ENCODE measurements at places on chromosomes 12 and 14.

GRCh38 chr12:89470741-89471509, 53.7 kb downstream of the GALNT4 start:
- no peak for DNase-seq

GRCh38 chr14:102430212-102430908, 67.6 kb downstream of the TECPR2 start:
- DNase-seq, result no peak

- DNase-seq, result no peak
Measured at GRCh38 chr14:96931751-96932150, 134.6 kb downstream of the VRK1 start.

DNA sequence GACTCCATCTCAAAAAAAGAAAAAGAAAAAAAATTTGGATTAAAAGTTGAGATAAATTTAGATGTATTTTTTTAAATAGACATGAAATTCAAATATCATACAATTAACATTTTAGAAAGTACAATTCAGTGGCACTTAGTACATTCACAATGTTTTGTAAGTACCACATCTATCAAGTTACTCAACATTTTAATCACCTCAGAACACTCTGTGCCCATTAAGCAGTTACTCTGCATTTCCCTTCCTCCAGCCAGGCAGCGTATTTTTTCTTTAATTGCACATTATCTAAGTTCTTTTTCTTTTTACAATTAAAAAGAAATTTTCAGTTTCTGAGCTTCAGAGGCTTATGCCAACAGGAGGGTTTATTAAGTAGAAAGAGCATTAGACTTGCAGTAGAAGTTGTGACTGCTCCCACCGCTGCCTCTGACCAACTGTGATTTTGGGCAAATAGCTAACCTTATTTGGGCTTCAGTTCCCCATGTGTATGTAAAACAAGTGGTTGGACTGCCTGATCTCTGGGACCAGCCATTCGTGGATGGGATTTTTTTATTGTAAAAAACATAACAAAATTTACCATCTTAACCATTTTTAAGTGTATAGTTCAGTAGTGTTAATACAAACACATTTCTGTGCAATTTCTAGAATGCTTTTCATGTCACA, 65.7 kb downstream of the WNK1 start:
- DNase-seq, result no peak

DNA sequence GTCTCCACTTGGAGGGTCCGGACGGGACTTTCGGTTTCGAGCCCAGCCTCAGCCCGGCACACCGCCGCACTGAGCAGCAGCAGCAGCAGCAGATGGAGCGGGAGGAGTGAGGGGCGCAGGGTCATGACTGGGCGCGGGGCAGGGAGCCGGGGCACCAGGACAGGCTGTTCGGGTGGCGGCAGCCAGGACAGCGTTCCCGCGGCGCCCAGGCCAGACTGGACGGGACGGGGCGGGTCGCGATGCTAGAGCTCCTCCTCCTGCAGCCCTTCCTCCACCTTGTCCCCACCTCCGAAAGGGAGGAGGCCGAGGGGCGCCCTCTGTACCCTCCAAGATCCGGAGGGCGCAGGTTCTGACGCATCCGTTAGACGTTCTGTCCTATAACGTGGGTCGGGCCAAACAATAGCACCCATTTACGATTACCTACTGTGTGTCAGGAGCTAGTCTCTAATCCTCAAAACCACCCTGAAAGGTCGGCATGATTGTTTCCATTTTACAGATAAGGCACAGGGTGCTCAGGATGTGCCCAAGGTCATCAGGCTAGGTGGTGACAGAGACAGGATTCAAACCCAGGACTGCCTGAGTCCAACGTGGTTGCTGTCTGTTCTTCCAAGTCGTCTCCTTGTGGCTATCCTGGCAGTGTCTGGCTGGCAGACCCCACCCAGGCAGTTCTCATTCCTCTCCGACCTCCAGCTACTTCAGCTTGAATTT, at the start of gene FKBP11:
FKBP11 (minus strand) TSS at position 189 of the 708 bp plus-strand sequence; CDS start at position 125, 64 bp downstream.
- no peak for DNase-seq

- DNase-seq, result no peak
Measured at GRCh38 chr14:68523989-68524725, 268.7 kb downstream of the ZFP36L1 start.

GRCh38 chr12:93947486-93947885, 200.9 kb upstream of the PLXNC1 start:
- peak; percentile 25 for DNase-seq

DNA sequence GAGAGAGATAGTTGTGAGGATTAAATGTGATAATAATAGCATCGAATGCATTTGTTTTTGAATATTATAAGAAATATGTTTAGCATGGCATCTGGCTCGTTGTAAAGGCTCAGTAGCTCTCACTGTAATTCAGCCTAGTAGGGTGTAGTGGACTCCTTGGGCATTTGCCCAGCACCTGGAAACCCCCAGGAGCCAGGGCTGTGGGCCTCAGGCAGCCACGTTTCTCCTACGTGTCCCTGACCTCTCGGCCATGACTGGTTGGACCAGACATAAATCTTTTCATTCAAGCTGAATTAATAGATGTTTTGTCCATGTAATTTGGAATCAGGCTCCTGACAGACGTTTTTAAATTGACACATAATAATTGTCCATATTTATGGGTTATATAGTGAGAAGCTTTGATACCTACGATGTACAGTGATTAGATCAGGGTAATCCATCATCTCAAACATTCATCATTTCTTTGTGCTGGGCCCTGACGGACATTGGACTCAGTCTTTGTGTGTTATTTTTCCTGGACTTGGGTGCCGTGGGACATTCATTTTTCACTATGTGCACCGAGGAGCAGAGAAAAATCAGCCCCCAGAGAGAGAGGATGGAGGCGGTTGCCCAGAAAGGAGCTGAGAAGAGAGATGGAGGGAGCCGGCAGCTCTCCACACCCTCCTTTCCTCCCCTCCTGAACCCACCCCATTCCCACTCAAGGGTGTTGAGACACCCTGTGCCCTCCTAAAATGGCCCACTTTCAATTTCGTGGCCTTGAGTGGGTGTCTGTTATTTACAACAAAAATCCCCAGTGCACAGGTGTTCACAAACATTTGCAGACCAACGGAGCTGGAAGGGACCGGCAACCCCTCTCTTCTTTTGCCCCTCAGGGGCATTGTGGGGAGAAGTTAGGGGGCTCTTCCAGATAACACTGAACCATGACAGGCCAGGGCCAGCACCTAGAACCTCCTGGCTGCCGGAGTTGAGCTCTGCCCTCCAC, 296.4 kb downstream of the DPF3 start:
- DNase-seq, result no peak

- DNase-seq, result peak; percentile 41
Measured at GRCh38 chr12:43444940-43445564, 107.0 kb downstream of the ADAMTS20 start.

- no peak for DNase-seq
Measured at GRCh38 chr14:80393766-80394165, 182.5 kb upstream of the DIO2 start.

GRCh38 chr12:59084511-59085375, 164.4 kb upstream of the LRIG3 start:
- DNase-seq, result peak; percentile 40

GRCh38 chr12:105358789-105359188, 28.3 kb downstream of the C12orf75 start:
- no peak for DNase-seq

GRCh38 chr12:20280515-20280914, 87.8 kb upstream of the PDE3A start:
- DNase-seq, result no peak

- no peak for DNase-seq
Measured at GRCh38 chr12:24597580-24597979, 351.3 kb downstream of the BCAT1 start.

DNA sequence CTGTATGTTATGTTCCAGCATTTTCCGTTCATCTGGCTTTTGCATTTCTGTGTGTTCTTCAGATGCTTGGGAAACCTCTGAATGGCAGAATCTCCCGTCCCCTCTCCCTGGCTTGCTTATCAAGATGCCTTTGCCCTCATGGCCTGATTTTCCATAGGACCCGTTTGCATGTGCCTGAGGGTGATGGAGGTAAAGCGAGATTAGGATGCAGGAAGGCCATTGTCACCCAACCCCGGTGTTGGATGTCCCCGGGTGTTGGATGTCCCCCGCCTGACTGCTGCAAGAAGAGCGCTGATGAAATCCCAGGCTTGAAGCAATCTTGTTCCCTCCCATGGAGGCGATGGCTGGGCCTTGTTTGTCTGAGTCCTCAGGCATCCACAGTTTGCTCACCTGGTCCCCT, 9.6 kb downstream of the BRI3BP start:
- DNase-seq, result no peak

GRCh38 chr12:45483571-45483970, 245.9 kb upstream of the ARID2 start:
- no peak for DNase-seq

- DNase-seq, result peak; percentile 77
Measured at GRCh38 chr12:69415471-69416275, 54.5 kb upstream of the FRS2 start.

DNA sequence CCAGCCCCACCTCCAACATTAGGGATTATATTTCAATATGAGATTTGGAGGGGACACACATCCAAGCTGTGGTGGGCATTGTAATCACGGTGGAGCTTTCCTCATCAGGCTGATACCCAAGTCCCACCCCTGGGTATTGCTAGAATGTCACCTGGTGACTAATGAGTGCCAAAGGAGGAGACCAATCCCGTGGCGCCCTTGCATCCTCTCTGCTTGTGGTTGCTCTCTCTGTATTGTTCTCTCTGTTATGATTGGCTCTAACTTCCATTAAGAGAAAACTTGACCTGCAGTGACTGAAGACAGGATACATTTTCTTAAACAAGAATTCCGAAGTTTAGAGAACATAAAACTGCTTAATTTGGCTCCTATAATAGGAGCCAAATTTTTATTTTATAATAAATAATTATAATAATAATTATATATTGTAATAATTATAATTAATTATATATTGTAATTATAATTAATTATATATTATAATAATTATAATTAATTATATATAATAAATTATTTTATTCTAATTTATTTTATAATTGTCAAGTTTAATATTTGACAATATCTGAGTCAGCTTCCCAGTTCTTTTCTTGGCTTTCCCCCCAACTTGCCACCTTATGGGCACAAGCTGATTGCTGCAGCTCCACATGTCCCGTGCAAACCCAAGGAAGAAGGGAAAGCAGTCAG, 420.1 kb downstream of the DIO2 start:
- DNase-seq, result no peak

DNA sequence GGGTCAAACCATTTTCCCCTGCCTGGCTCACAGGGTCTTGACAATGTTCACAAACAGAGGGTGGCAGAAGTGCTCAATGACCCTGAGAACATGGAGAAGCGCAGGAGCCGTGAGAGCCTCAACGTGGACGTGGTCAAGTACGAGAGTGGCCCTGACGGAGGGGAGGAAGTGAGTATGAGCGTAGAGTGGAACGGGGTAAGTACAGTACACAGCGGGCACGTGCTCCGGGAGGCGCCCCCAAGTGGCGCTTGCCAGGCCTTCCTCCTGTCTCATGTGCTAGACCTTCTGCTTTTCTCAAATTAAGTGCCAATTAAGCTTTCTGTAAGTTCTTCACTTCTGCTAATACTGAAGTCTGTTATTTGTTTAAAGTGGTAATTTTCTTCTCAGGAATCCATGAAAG, 35.9 kb downstream of the XRCC3 start:
- DNase-seq, result no peak

- DNase-seq, result no peak
Measured at GRCh38 chr12:78824918-78825317, 39.7 kb upstream of the SYT1 start.

DNA sequence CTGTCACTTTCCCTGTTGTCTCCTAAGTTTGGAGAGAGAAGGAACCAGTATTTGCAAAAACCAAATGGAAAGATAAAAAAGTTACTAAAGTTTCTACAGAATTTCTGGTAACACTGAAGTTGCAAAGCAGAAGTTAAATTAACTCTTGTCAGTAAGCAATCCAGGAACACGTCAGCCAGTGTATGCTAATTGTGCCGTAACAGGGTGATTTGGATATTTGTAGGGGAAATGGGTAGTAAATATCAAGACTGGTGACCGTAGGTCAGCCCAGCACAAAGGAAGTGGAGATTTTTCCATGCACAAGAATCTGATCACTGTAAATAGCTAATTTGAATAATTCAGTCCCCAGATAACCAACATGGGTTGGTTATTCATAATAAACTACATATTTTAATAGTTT, 2.3 kb downstream of the CDKN1B start:
- no peak for DNase-seq

DNA sequence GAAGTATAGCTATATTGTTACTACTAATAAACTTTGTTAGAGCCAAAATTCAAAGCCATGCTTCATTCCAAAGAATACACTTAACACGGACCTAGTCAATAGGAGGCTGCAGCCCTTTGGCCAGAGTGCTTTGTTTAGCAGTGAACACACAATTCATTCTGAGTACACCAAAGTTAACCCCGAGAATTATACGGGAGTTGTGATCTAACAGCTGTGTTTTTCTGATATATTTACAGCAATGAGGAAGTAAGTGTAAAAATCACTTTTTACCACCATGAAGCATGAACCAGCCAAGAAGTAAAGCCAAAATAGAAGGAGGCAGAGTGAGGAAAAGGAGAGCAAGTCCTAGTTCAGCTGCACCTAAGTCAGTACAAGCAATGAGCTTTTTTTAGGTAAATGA, 156.8 kb upstream of the PDE3A start:
- no peak for DNase-seq

- DNase-seq, result no peak
Measured at GRCh38 chr12:1350934-1351240, 243.5 kb downstream of the FBXL14 start.

DNA sequence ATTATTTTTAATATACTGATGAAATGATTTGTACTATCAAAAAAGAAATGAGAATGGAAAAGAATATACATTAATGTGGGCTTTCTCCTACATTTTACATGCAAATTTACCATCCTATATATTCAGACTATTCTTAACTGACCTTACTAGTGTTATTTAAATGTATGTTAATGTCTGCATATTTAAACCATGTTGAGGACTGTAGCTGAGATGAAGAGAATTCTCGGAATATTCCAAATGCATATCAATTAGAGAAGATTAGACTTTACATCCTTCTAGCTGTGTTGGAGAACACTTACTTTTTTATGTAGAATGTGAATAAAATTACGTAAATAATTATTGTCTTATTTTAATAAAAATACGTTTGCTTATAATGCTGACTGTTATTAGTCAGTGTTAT, 990.1 kb upstream of the LRFN5 start:
- no peak for DNase-seq

- peak; percentile 38 for DNase-seq
Measured at GRCh38 chr14:89107626-89108025, 283.2 kb downstream of the TTC8 start.

DNA sequence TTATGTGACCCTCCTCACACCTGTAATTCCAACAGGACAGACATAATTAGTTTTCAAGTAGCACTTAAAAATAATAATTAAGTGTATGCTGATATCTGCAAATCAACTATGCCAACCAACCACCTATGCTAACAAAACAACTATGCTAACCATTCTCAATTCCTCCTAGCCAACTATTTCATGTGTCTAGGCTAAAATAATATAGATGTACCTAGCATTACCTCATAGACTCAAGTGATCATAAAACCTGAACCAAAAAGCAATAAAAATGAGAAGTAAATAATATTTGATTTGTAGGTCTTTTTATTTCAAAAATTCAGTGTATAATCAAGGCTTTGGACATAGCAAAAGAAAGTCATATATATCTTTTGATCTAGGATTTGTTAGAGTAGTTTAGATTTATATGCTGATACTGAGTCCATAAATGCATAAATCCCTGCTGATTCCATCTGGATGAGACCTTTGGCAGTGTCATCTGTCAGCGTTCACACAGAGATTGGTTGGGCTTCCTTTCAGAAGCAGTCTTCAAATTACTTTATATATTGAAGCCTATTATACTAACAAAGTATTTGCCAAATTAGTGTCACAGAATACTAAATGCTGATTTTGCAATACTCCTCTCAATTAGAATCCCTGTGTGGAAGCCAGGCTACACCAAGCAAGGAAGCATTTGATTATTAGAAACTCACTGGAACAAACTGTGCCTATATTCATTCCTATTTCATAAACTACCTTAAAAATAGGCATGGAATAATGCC, 101.4 kb upstream of the PPM1H start:
- DNase-seq, result no peak

Data from cerebellar cortex (tissue), 1 donor.